ENCODE measurements at places on chromosomes 16 and 17.

DNA sequence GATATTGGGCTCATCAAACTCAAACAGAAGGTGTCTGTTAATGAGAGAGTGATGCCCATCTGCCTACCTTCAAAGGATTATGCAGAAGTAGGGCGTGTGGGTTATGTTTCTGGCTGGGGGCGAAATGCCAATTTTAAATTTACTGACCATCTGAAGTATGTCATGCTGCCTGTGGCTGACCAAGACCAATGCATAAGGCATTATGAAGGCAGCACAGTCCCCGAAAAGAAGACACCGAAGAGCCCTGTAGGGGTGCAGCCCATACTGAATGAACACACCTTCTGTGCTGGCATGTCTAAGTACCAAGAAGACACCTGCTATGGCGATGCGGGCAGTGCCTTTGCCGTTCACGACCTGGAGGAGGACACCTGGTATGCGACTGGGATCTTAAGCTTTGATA lies 2.6 kb upstream of the HPR start:
- no peak for DNase-seq

DNA sequence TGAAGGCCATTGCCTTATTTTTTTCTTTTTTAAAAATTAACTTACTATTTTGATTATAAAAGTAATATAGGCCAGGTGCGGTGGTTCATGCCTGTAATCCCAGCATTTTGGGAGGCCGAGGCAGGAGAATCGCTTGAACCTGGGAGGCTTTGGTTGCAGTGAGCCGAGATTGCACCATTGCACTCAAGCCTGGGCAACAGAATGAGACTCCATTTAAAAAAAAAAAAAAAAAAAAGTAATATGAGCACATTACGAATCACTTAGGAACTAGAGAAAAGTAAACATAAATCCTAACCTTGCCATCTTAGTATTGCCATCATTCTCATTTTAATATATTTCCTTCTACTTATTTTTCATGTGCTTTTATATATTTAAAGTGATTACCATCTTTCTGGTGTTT lies 12.9 kb upstream of the TACO1 start:
- DNase-seq, result peak; percentile 3

GRCh38 chr16:72311426-72311825 lies 139.5 kb upstream of the PMFBP1 start:
- no peak for DNase-seq

DNA sequence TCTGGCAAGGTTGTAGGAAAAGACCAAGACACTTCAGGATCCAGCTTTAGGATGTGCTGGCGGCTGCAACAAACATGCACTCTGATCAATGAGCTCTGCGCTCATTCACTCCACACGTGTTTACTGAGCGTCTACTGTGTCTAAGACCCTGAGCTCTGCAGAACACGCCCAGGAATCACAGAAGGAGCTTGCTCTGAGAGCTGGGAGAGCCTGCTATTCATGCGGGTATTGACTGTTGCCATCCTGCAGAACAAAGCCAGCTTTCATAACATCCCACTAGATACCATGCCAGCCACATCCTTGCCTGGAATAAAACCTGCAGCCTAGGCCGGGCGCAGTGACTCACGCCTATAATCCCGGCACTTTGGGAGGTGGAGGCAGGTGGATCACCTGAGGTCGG lies 44.1 kb downstream of the NXN start:
- no peak for DNase-seq

GRCh38 chr17:4898351-4898750 lies 985 bp upstream of the C17orf107 start:
- no peak for DNase-seq

GRCh38 chr17:6233856-6234255 lies 163.7 kb downstream of the WSCD1 start:
- no peak for DNase-seq

- DNase-seq, result no peak
These were observed 5.7 kb upstream of the SALL1 start for GRCh38 chr16:51156807-51157200.

DNA sequence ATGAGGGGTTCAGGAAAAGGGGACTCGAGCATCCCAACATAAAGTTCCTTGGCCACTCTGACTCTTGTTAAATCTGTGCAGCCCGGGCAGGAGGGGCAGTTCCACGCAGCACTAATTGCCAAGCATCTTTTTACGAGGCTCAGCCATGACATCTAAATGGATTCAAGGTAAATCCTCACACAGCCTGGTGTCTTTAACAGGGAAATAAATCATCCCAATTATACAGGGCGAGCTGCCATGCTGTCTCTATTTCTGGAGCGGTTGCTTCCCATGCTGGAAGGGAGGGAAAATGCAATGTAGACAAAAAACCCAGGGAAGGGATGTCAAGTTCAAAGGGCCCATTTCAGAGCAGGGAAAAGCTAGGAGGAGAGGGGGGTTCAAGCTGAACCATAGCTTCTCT lies 110.0 kb downstream of the GAS7 start:
- DNase-seq, result no peak

DNA sequence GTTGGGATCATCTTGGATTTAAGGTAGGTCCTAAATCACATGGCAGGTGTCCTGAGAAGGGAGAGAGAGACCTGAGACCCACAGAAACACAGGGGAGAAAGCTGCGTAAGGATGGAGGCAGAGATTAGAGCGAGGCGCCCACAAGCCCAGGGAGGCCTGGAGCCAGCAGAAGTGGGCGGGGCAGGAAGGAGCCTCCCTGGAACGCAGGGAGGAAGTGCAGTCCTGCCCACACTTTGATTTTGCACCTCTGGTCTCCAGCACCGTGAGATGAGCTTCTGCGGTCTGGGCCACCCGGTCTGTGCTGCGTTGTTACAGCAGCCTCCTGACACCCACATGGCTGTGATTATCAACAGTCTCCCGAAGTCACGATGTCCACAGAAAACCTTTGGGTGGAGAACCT lies 6.4 kb downstream of the DNASE1L2 start:
- no peak for DNase-seq

- DNase-seq, result no peak
These were observed 55.9 kb downstream of the STX8 start for GRCh38 chr17:9519583-9520272.

DNA sequence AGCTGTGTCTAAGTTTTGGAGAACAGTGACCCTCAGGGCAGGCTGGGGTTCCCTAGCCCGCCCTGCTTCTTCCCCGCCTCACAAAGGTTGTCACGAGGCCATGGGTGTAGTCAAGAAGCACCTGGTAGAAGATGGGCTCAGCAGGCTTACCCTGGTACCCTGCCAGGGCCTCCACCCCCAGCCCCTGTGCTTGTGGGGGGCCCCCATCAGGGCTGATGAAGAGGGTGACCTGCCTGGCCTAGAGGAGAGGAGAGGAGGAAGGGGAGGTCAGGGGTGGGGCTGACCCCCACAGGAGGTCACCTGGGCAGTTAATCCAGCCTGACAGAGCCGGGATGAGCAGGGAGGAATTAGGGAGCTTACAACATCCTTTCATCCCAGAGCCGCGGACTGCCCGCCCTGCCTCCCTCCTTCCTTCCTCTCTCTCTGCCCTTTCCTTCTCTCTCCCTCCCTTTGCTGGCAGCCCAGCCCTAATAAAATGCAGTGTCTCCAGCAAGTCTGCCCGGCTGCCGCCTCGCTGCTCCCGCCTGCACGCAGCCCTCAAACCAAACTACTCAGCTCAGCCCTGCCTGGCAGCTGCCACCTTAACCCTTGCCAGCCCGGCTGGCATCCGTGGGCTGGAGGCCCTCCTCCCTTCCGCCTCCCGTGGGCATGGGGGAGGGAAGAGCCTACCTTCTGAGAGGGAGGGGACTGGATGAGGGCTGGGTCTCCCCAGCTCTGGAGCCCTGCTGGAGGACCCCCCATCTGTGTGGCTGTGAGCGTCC lies 7.2 kb downstream of the DLX3 start:
- peak; percentile 62 for DNase-seq

DNA sequence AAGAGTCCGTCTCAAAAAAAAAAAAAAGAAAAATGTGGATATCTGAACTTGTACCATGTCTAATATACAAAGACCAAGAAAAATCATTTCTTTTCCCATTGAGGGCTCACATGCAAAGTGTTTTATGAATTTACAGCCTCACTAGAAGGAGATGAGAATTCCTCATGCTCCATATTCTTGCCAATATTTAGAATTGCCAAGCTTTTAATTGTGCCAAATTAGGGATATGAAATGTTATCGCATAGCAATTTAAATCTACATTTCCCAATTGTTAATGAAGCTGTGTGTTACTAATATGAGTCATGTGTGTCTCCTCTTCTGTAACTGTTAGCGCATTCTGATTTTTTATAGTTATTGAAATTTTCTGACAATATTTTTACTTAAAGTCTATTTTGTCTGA lies 63.0 kb upstream of the CRYM start:
- no peak for DNase-seq

GRCh38 chr17:73613271-73614233 lies 30.7 kb downstream of the SDK2 start:
- no peak for DNase-seq

GRCh38 chr16:26161461-26162180 lies 469.9 kb downstream of the HS3ST4 start:
- DNase-seq, result no peak

DNA sequence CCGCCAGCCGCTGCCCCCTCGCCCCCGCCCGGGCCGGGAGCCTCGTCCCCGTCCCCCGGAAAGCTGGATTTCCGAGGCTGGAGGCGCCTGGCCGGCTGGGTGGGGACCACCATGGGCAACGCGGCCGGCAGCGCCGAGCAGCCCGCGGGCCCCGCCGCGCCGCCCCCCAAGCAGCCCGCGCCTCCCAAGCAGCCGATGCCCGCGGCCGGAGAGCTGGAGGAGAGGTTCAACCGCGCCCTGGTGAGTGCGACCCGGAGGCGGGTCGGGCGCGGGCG lies 266 bp downstream of the FMNL1 start:
- DNase-seq, result no peak

GRCh38 chr16:23060458-23061320 lies 88.6 kb downstream of the USP31 start:
- no peak for DNase-seq

DNA sequence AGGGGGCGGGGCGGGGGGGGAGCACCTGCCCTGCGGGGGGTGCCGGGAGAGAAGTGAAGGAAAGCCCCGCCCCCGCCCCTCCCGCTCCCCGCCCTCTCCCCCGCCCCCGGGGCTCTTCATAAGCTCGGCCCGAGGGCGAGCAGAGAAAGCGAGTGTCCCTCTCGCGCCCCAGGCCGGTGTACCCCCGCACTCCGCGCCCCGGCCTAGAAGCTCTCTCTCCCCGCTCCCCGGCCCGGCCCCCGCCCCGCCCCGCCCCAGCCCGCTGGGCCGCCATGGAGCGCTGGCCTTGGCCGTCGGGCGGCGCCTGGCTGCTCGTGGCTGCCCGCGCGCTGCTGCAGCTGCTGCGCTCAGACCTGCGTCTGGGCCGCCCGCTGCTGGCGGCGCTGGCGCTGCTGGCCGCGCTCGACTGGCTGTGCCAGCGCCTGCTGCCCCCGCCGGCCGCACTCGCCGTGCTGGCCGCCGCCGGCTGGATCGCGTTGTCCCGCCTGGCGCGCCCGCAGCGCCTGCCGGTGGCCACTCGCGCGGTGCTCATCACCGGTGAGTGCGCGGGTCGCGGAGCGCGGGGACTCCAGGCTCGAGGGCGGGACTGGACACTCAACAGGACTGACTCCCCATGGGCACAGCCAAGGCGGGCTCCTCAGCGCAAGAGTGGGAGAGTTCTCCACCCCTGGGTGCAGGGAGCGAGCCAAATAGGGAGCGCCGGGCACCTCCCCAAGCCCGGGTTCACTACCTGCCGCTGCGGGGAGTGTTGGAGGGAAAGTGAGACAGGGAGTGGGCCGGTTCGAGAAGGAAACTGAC lies at the start of gene HSD11B2:
Gene HSD11B2 (plus strand): TSS at position 145 of the 798 bp plus-strand sequence. CDS start 128 bp downstream, at position 273.
- no peak for DNase-seq

DNA sequence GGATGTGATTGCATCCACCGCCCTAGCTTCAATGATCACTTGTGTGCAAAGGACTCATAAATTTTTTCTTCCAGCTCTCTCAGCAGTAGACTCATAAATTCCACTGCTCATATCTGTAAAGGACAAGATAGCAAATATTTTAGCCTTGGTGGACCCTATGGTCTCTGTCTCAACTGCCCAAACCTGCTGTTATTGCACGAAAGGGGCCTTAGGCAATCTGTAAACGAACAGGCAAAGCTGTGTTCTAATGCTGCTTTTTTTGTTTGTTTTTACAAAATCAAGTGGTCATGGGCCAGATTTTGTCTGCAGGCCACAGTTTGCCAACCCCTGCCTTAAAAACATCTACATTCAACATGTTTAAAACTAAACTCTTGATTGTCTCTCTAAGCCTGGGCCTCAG lies 34.1 kb downstream of the FAM20A start:
- DNase-seq, result no peak

DNA sequence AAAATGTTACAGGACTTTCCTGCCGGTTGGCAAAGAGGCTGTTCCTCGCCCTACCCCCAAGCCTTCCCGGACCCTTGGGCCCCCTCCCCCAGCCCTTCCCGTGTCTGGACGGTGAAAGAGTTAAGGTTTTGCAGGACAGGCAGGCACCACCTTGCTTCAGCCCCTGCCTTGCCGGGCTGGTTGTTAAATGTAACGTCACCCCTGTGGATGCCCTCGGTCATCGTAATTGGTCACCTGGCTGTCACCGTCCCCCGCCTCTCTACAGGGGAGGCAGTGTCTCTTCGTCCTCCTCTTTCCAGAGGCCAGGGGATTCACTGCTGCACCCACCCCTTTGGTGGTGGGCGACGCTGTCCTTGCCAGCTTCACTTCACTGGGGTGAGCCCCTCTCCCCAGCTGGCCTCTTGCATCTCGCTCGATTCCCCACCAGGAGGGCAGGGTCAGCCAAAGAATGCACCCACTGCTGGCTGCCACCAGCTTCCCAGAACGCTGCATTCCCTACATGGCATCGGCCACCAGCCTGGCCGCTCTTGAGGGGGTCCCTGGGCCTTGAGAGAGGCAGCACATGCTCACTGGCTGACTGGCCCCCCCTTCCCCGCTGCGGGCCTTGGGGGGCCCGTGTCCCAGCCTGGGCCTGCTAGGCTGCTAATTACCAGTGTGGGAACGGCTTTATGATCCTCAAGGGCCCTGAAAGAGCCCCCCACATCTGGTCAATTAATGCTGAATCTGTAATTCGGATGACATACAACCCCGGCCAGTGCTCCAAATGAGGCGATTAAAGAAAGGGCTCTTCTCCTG lies 25.2 kb upstream of the GSE1 start:
- DNase-seq, result no peak

DNA sequence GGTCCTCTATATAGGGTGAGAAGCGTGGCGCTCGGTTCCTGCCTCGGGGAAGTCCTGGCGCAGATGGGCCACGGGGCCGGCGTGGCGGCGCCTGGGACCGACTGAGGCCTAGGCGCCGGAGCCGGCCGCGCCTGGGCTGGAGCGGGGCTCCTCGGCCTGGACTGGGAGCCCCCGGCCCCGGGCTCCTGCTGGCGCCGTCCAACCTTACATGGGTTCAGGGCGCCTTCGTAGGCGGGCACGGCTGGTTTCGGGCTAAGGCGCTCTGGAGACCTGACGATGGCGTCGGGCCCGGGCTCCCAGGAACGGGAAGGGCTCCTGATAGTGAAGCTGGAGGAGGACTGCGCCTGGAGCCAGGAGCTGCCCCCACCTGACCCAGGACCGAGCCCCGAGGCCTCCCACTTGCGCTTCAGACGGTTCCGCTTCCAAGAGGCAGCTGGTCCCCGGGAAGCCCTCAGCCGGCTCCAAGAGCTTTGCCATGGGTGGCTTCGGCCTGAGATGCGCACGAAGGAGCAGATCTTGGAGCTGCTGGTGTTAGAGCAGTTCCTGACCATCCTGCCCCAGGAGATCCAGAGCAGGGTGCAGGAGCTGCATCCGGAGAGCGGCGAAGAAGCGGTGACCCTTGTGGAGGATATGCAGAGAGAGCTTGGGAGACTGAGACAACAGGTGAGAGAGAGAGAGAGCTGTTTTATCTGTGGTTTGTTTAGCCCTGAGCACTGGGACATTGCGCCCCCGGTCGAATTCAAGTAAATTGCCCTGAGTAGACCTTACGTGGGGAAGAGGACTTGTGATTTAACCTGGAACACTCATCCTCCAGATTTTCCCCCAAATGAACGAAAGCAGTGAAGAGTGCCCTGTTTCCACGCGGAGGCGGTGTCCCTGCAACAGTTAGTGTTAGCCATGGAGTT lies 504 bp downstream of the ZNF263 start:
- no peak for DNase-seq
